ENCODE measurements at places on chromosomes 5 and 9.

DNA sequence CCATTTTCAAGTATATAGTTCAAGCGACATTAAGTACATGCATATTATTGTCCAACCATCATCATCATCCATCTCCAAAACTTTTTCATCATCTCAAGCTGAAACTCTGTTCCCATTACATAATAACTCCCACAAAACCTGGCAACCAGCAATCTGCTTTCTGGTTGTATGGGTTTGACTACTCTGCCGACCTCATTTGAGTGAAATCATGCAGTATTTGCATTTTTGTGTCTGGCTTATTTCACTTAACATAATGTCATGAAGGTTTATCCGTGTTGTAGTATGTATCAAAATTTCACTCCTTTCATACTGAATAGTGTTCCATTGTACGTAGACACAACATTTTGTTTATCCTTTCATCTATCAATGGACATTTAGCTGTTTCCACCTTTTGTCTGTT lies 74.8 kb downstream of the SGCD start:
- no peak for DNase-seq

DNA sequence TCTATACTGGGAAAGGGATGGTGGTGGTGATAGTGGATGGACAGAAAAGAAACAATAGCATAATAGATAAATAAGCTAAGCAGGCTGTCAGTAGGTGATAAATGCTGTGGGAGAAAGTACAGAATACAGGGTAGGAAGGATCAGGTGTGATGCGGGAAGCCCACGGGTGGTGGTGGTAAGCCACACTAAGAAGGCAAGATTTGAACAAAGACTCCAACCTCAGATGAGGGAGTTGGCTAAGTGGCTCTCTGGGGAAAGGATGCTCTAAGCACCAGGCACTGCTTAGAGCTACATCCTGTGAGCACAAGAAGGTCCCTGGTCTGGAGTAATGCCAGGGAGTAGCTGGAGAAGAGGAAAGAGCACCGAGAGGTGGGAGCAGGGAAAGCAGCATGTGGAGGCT lies 151.6 kb upstream of the KLF9 start:
- DNase-seq, result no peak

GRCh38 chr5:146828385-146828784 lies 50.2 kb downstream of the PPP2R2B start:
- DNase-seq, result no peak

- DNase-seq, result no peak
Observed at GRCh38 chr5:150561192-150561512, 53.2 kb downstream of the NDST1 start.

DNA sequence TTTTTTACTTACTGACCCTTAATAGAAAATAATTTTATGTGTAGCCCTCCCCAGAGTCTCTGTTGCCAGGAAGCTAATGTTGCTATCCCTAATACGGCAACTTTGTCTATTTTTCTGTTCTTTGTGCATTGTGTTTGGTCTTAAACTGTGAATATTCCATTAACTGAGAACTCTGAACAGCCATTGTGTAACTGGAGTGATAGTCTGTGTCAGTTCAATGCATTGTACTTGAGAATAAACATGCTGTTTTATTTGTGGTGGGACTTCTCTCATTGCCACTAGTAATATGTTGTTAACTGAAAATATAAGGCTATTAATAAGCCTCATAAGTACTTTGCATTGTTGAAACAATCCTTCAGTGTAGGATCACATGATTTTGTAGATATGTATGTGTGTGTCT lies 278.3 kb upstream of the DMRT1 start:
- DNase-seq, result no peak

- no peak for DNase-seq
Observed at GRCh38 chr5:170503990-170504596, at the start of gene KCNIP1. Gene KCNIP1 (plus strand): TSS chr5:170504020.

- no peak for DNase-seq
Observed at GRCh38 chr9:36791222-36791950, 218.7 kb downstream of the MELK start.

DNA sequence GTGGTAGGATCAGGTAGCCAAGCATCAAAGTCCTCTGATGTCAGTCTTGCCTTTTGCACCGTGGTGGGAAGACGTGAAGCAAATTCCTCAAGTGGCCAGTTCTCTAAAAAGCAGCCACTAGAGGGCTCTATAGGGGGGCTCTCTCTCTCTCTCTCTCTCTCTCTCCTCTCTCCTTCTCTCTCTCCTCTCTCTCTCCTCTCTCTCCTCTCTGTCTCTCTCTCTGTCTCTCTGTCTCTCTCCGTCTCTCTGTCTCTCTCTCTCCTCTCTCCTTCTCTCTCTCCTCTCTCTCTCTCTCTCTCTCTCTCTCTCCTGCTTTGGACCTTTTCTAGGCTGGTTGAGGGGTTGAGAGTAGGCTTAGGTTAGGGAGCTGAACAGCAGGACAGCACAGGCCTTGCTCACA lies 13.9 kb upstream of the OSMR start:
- DNase-seq, result no peak

Data from stimulated activated CD4-positive, alpha-beta T cell treated with anti-CD3 and anti-CD28 coated beads, Interleukin-1b, Interleukin-23, amount 100 ng/mL, for 1 hour (primary cell).